ENCODE measurements at places on chromosomes 11 and 22.

GRCh38 chr22:49810363-49811019, 17.2 kb downstream of the BRD1 start:
- peak; percentile 26 for DNase-seq

DNA sequence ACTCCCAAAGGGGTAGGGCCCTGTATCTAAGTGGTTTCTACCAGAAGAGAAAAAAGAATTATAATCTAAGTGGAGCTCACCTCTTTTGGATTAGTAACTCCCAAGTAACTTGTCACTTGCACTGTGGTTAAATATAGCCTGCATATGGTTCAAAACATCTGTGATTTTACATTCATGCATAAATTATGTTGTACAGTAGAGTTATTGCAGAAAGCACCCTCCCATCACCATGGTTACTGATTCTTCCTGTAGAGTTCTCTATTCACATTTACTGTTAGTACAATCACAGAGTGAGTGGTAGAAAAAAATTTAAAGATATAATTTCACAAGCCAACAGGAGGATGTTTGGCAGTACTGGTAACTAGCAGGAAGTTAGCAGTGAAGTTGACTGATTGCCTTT, 80.4 kb downstream of the LRRC4C start:
- no peak for DNase-seq

DNA sequence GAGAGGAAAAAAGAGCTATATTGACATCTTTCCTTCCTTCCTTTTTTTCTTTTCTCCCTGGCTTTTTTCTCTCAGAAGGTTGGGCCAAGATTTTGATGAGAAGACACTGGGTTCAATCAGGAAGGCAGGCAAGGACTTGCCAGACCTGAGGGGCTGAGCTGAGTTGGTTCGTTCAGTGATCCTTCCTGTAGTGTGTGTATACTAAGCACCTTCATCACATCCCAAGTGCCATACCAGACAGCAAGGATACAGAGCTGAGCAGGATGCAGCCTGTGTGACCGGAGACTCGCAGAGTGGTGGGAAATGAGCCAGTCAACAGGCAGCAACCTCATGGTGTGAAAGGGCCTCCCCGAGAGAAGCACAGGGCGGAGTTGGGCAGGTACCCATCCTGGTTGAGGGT, 95.5 kb downstream of the SPON1 start:
- DNase-seq = no peak

- DNase-seq = peak; percentile 9
Observed at GRCh38 chr22:36569999-36570398, 41.0 kb upstream of the EIF3D start.

GRCh38 chr22:40199852-40200251, 22.1 kb downstream of the TNRC6B start:
- no peak for DNase-seq

DNA sequence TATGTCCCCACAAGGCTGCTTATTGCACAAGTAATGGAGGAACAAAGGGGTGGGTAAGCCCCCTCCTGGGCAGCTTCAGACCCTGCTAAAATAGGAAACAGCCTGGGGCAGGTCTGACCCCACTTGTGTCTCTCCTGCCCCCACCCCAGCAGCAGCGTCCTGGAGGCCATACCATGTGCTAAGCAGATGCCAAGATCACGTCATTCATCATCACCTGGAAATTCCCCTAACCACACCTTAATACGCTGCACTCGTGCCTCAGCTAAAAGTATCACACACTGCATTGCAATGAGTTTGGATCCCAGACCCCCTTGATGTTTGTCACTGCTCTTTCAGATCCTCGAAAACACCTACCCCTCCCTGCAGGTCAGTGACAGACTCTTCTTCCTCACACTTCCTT, 27.8 kb upstream of the GGTLC2 start:
- no peak for DNase-seq

DNA sequence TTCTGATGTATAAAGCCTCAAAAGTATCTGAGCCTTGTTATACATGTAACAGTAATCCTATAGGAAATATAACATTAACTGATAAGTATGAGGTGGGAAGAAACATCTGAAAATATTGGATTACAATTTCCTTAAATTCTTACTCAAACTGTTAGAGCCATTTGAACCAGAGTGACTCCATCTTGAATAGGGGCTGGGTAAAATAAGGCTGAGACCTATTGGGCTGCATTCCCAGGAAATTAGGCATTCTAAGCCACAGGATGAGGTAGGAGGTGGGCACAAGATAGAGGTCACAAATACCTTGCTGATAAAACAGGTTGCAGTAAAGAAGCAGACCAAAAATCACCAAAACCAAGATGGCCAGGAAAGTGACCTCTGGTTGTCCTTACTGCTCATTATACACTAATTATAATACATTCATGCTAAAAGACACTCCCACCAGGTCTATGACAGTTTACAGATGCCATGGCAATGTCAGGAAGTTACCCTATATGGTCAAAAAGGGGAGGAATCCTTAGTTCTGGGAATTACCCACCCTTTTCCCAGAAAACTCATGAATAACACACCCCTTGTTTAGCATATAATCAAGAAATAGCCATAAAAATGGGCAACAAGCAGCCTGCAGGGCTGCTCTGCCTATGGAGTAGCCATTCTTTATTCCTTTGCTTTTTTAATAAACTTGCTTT, 114.9 kb downstream of the PGR start:
- DNase-seq = no peak

Data from fibroblast of gingiva (primary cell).